Ascending aorta (tissue), 2 donors: ENCODE measurements at places on chromosomes 13 and 19. TPM values are rescaled to one million over a fixed set of nuclear protein-coding genes. Genes with fewer than 3 reads are reported as not detected.

ZIK1 gene
- 0.53 TPM for total RNA-seq

ZNF723 gene
- total RNA-seq = not detected

ZNF844 gene
- 8.0 TPM for total RNA-seq

- no peak for DNase-seq
- H3K4me3 ChIP-seq = no peak overlapping the region
- H3K4me1 ChIP-seq = no peaks in the 10 kb centered on the region
- no peaks in the 10 kb centered on the region for H3K27me3 ChIP-seq
- H3K36me3 ChIP-seq = no peaks in the 10 kb centered on the region
- H3K27ac ChIP-seq = no peak overlapping the region
Measured at GRCh38 chr13:24279327-24280110, 29.9 kb upstream of the C1QTNF9 start.

DNA sequence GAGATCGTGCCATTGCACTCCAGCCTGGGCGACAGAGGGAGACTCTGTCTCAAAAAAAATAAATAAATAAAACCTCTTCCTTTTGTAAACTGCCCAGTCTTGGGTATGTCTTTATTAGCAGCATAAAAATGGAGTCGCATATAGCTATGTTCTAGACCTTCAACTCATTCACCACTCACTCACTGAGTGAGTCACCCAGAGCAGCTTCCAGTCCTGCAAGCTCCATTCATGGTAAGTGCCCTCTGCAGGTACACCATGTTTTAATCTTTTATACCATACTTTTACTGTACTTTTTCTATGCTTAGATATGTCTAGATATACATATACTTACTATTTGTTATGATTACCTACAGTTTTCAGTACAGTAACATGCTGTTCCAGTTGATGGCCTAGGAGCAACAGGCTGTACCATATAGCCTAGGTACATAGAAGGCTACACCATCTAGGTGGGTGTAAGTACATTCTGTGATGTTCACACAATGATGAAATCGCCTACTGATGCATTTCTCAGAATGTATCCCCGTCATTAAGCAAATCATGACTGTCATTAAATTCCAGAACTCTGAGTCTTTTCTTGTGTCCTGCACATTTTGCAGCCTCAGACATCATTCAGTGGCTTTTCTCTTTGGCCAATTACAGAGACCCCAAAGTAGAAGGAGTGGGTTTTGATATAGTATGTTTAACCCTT is 13.7 kb upstream of the FARP1 start:
- H3K27me3 ChIP-seq = no peaks in the 10 kb centered on the region
- no peak overlapping the region for H3K4me3 ChIP-seq
- no peaks in the 10 kb centered on the region for H3K36me3 ChIP-seq
- no peak overlapping the region for H3K27ac ChIP-seq
- DNase-seq = no peak

- H3K4me3 ChIP-seq = no peak overlapping the region
- H3K4me1 ChIP-seq = no peaks in the 10 kb centered on the region
- no peak for DNase-seq
- no peak overlapping the region for H3K27ac ChIP-seq
Measured at GRCh38 chr19:30518965-30519606, 146.9 kb downstream of the ZNF536 start.

DNA sequence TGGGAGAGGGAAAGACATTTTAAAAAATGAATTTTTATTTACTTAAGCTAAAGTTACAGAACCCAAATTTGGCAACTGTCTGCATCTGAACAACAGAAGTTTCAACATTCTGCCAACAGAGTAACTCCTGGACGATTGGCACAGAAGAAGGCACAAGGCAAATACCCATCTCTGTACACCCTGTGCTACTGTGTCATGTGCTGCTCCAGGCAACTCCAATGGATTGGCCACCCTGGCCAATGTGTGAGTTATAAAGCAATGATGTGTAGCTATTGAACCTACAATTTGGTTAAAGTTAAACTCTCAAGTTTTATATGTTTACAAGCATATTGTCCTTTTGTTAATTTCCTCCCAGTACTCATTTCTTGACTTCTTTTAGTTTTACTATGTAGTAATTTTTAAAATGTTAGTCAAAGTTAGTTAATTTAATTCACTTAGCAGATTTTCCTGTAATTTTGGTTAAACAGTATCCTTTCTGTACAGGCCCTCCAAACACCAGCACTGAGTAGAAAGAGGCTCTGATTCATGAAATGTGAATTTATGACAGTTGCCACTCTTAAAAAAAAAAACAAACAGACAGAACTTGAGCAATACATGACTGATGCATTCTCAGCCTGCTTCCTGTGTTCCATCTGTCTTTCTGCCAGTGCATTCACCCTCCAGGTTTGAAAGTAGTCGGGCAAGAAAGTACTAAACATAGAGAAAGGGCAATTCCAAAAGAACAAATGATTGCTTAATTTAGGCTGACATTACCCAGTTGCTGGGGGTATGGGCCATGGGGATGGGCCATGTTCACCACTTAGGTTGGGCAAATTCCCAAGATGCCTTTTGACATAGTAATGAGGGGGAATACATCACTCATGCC is 5.9 kb downstream of the STARD13 start:
- H3K4me1 ChIP-seq = peaks cover 41% of the 10 kb centered on the region
- H3K27me3 ChIP-seq = no peaks in the 10 kb centered on the region
- peak overlapping the region; percentile 60 for H3K27ac ChIP-seq
- DNase-seq = no peak

C13orf46 gene
- 4.8 TPM for total RNA-seq

- H3K4me1 ChIP-seq = no peaks in the 10 kb centered on the region
- H3K36me3 ChIP-seq = no peaks in the 10 kb centered on the region
- H3K27ac ChIP-seq = no peak overlapping the region
- no peak for DNase-seq
- no peaks in the 10 kb centered on the region for H3K27me3 ChIP-seq
Measured at GRCh38 chr19:28208745-28209144, 1004.2 kb downstream of the UQCRFS1 start.

LAIR1 gene
- 11.1 TPM for total RNA-seq

SOHLH2 gene
- total RNA-seq = not detected

- H3K4me1 ChIP-seq = no peaks in the 10 kb centered on the region
- no peaks in the 10 kb centered on the region for H3K27me3 ChIP-seq
- H3K4me3 ChIP-seq = no peak overlapping the region
- DNase-seq = no peak
- H3K27ac ChIP-seq = no peak overlapping the region
Measured at GRCh38 chr13:80462567-80462966, 121.6 kb upstream of the SPRY2 start.

GRCh38 chr13:91632086-91632485 is 233.7 kb downstream of the GPC5 start:
- H3K4me1 ChIP-seq = no peaks in the 10 kb centered on the region
- H3K27me3 ChIP-seq = no peaks in the 10 kb centered on the region
- no peak overlapping the region for H3K27ac ChIP-seq

GRCh38 chr13:30078059-30078458 is 227.6 kb upstream of the UBL3 start:
- H3K27ac ChIP-seq = no peak overlapping the region
- H3K36me3 ChIP-seq = no peaks in the 10 kb centered on the region
- no peaks in the 10 kb centered on the region for H3K27me3 ChIP-seq

AXL gene
- 122 TPM for total RNA-seq

PNMA8A gene
- total RNA-seq = 0.53 TPM

GRCh38 chr19:11067356-11068113 is 21.7 kb upstream of the LDLR start:
- H3K27me3 ChIP-seq = no peaks in the 10 kb centered on the region
- no peaks in the 10 kb centered on the region for H3K36me3 ChIP-seq
- no peak overlapping the region for H3K4me3 ChIP-seq
- no peaks in the 10 kb centered on the region for H3K4me1 ChIP-seq
- no peak overlapping the region for H3K27ac ChIP-seq

DNA sequence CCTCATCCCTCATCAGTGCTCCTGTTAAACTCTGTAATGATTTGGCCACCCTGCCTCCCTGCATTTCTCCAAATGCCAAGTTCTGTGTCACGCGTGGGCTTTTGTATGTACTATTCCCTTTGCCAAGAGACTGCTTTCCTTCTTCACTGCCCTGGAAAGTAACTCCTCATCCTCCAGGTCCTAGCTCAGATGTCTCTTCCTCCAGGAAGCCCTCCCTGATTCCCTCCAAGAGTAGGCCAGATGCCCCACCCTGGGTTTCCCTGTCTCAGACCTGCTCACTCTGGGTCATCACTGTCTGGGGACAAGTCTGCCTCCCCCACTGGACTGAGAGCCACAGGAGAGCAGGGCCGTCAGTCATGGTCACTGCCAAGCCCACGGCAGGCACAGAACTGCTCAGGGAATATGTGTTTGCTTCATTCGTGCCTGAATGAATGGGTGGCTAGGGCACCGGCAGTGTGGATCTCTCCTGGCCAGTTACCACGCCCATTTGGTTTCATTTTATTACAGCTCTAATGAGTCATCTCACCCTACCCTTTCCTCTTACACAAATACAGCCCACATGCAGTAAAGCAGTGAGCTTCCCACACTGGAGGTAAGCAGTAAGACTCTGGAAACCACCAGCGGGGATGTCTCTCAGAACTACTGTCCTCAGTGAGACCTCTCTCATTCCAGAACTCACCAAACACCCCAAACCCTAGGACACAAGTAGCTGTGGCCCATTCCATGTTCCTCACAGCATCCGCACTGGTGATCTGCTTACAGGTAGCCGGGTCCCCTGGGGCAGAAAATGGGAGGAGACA is 12.1 kb upstream of the GPR4 start:
- H3K4me3 ChIP-seq = no peak overlapping the region
- H3K27ac ChIP-seq = peak overlapping the region; percentile 40
- no peaks in the 10 kb centered on the region for H3K27me3 ChIP-seq
- H3K4me1 ChIP-seq = no peaks in the 10 kb centered on the region
